Suprapubic skin (tissue), 4 donors: ENCODE measurements at places on chromosomes 7 and 10. TPM values are rescaled to one million over a fixed set of nuclear protein-coding genes. Genes with fewer than 3 reads are reported as not detected.

Gene PILRA
- total RNA-seq = 8.5 TPM

Gene FAM24A
- not detected for total RNA-seq

DNA sequence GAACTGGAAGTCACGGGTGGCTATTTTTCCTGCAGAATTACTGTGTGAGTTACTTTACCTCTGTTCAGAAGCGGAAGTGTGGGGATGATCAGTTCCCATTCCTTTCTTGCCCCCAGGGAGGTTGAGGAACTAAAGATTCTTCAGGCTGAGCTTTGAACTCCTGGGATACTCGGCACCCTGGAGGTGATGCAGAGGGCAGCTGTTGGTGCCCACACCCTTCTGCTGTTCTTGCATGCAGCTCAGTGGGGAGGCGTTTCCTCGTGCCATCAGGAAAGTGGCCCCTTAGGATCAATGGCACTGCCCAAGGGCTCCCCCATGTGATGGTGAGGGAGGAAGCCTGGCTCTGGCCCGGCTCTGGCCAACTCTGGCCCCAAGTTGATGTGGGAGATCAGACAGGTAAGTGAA, 44.7 kb upstream of the MXI1 start:
- no peaks in the 10 kb centered on the region for H3K4me1 ChIP-seq
- no peak for DNase-seq
- H3K27me3 ChIP-seq = peaks cover 31% of the 10 kb centered on the region
- no peaks in the 10 kb centered on the region for H3K36me3 ChIP-seq
- H3K27ac ChIP-seq = no peak overlapping the region

DNA sequence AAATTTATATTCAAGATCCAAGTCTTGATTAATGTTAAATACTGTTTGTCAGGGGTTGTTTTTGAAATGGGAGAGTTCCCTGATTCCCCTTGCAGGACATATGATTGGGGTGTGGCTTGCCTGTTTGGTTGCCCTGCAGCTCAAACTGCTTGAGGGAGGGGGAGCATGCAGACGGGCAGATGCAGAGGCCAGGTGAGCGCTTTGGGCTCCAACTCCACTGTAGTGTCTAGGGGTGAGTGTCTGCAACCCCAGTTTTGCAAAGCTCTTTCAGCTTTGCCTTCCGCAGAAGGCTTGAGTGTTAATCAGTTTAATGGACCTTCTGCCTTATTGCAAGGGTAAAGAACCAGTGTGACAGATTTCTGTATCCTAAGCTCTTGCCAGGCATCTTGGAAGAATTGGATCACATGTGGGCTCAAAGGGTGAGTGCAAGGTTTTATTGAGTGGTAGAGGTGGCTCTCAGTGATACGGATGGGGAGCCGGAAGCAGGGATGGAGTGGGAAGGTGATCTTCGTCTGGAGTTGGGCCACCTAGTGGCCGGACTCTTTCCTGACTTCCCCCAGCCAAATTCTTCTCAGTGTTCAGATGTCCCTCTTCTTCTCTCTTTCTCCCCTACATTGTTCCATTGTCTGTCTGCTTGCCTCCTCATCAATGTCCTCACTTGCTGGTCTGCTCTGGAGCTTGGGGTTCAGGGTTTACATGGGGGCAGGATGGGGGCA, 479.7 kb downstream of the ATRNL1 start:
- H3K27me3 ChIP-seq = no peaks in the 10 kb centered on the region
- no peak overlapping the region for H3K27ac ChIP-seq
- no peak for DNase-seq
- H3K4me3 ChIP-seq = no peak overlapping the region
- no peaks in the 10 kb centered on the region for H3K36me3 ChIP-seq
